ENCODE measurements at places on chromosomes 2 and 18. TPM values are rescaled to one million over a fixed set of nuclear protein-coding genes. Genes with fewer than 3 reads are reported as not detected.

ACVR1C gene
- total RNA-seq, result 13.0 TPM

DNA sequence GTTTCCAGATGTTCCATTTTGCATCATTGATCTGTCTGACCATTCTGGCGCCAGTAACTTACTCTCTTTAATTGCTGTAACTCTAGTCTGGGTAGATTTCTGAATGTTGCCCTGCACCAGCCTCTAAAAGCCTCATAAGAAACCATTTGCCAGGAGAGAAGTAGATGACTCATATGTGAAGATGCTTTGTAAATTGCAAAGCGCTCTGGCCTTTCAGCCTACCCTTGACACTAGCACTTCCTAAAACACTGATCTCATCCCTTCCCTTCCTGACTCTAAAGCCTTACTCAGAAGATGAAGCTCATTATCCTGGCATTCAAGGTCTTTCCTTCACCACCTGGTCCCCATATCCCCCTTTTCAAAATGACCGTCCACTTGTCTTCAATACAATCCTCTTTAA lies 193.2 kb upstream of the MEX3C start:
- no peak for DNase-seq

DNA sequence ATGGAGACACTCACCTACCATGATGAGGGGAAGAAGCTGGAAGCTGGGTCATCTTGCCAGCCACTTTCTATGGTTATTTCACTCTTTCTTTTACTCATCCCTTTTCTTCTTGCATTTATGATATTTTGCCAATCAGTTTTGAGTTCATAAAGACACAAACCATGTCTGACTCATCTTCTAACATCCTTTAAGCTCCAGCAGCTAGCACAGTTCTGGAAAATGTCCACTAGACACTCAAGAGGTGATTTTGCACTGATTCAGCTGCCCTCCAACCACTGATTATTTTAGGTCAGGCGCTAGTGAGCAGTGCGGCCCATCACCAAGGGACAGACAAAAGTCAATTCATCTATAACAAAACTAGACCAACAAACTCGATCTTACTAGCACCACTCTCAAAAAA lies 537.1 kb upstream of the ID2 start:
- DNase-seq, result no peak

DNA sequence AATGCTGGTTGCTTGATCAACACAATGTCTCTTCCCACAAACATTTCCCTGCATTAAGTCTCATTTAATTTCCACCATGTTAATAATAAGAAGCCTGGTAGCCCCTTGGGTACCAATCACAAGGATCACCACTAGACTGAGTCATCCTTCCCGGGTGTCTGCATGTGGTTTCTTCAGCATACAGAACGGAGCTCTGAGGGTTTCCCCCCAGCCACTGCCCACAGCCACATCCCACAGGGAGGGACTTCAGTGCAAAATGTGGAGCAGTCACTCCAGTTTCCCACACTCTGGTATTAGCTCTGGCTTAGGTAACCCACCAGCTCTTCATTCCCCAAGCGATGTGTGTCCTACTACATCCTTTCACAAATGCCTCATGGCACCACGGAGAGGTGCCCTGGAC lies 42.7 kb upstream of the POLE4 start:
- DNase-seq, result no peak

DNA sequence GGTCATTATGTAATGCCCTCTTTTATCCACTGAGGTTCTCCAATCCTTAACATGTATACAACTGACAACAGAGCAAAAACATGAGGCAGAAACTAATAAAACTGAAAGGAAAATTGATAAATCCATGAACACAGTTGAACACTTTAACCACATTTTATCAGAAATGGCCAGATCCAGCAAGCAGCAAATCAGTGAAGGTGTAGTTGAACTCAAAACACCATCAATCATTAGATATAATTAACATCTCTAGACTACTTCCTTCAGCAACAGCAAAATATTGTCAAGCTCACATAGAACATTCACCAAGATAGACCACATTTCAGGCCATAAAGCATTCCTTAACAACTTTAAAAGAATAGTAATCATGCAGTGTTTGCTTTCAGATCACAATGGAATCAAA lies 72.9 kb downstream of the HS6ST1 start:
- DNase-seq, result no peak

- no peak for DNase-seq
These were observed 10.8 kb downstream of the MLPH start for GRCh38 chr2:237497838-237498186.

DNA sequence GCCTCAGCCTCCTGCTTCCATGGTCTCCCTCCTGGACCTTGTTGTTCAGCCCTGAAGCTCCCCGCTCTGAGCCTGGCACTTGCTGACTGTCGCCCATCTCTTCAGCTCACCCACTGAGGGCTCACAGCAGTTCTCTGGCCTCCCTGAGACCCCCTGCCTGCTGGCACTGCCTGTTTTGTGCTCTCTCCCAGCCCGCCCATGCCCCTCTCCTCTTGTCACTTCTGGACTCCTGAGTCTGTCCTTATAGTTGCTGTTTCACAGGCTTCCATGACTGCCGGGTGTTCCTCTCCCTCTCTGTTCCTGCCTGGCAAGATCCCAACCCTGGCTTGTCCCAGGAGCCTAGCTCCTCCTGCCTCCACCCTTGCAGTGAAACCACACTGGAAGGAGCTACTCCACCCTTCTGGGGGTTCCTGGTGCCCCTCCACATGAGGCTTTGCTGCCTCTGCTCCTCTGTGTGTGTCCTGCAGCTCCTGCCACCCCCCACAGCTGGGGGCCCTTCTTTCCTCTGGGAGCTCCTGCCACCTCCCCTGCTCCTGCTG lies 110.6 kb downstream of the CEP192 start:
- no peak for DNase-seq

- DNase-seq, result no peak
These were observed 81.3 kb upstream of the PELI1 start for GRCh38 chr2:64225491-64225890.

DNA sequence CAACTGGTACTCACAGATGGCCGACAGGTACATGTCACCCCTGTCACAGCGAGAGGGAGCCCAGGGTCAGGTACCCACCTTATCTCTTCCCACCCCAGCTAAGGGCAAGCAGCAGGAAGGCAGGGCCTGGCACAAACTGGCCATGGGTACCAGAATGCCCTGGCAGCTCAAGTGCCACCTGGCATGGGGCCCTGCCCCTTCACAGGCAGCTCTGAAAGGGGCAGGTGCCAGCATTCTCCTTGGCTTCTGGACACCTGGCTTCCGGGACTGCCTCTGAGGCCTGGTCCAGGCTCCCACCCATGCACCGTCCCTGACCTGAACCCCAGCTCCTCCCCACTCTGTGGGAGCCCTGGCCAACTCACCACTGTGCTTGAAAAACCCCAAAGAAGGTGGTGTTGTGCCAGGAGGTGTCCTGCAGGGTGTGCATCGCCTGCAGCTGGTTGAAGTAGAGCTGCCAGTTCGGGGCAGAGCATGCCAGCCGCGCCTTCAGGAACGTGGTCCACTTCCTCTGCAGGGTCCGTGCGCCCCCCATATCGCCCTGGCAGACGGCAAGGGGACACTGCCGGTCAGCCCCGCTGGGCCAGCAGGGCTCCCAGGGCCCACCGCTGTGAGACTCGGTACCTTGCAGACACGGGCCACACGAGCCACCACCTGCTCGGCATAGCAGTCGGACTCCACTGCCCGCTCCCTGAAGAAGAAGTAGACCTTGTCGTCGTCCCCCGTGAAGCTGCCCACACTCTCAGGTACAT lies 5.4 kb downstream of the SEMA4C start:
- no peak for DNase-seq

SERPINB4 gene
- not detected for total RNA-seq

DNA sequence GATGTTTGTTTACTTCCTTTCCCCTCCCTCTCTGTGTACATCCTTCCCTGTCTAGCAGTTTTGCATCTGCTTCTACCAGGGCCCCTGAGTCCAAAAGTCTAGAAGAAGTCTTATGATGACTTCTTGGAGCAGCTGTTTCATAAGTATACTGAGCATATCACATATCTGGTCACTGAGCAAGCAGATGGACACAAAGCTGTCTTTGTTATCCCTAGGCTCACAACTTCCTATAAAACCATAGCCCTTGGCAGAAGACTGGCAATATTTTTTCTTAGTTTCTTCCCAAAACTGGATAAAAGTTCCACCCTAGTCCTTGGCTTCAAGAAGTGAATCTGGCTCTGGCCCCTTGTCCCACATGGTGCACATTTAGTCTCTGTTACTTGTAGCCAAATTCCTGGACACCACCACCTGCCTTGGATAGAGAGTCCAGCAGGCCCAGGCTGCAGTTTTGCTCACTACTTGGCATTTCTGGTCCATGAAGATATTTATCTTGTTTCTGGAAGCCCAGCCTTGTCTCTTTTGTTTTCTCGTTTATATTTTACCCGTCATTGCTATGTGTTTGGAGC lies 22.5 kb downstream of the THOC1 start:
- DNase-seq, result no peak

CD8B2 gene
- total RNA-seq, result 2.1 TPM

DNA sequence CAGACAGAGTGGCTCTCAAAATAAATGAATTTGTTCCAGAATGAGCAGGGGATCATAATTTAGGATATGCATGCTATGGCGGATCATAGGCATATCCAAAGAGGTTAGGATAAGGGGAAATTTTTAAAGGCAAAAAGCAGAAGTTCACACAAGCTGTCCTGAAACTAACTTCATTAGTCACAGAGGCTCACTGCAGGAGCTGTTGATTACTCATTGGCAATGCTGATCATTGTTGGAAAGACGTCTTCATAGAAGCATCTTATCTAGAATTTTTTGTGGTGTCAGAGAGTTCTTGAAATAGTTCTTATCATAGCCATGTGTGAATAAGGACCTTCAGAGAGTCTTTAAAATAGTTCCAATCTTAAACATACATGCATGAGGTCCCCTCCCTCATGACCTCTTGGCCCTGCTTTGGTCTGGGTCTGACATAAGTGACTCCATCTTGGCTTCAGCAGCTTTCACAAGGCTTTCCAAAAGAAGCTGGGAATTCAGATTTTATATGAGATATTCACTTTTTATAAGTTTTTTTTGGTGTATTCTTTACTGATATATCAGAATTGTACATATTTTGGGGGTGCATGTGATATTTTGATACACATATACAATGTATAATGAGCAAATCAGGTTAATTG lies 7.5 kb upstream of the CCDC195 start:
- DNase-seq, result no peak

GRCh38 chr18:70333316-70333715 lies 44.5 kb downstream of the SOCS6 start:
- DNase-seq, result no peak

GRCh38 chr2:140257692-140258300 lies 1477.6 kb upstream of the NXPH2 start:
- no peak for DNase-seq

DNA sequence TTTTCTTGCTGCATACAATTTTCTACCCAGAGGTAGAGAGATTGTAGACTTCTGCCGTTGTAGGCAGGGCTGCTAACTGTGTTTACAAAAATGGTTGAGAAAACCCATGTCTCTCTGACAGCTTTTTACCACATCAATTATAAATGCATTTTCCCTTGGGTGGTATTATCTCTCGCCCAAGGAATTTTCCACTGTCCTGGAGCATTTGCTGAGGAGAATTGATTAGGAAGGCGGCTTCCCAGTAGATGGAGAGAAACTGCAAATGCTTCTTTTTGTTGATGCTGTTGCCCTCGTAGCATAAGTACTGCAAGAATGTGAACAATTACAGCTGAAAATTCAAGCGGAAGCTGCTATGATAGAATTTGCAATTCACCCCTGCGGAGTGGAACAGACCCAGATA lies 1007.7 kb upstream of the KLHL29 start:
- no peak for DNase-seq

DNA sequence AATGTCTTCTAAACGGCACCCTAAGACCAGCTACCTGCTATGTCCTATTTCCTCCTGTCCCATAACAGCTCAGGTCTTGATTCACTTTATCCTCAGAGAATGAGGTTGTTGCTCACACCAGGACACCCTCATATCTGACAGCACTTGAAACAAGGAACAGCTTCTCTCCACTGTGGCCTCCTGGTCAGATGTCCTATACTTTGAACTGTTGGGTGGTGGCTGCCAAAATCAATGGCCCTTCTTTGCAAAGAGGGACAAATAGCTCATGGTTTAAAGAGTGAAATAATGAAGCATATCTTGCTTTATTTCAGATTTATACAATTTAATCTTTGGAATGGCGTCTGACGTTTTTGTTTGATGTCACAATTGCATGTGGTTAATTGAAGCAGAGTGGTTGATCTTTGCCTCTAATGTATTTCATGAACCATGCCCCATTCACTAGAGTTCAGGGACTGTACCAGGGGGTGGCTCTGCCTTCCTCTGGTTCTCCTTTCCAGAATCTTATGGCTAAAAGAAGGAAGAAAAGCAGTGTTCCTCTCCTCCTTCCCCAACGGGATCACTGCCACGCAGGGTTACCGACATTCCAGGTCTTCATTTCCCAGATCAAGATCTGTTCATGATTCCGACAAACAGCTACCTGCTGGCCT lies 24.1 kb upstream of the ZCCHC2 start:
- no peak for DNase-seq

DNA sequence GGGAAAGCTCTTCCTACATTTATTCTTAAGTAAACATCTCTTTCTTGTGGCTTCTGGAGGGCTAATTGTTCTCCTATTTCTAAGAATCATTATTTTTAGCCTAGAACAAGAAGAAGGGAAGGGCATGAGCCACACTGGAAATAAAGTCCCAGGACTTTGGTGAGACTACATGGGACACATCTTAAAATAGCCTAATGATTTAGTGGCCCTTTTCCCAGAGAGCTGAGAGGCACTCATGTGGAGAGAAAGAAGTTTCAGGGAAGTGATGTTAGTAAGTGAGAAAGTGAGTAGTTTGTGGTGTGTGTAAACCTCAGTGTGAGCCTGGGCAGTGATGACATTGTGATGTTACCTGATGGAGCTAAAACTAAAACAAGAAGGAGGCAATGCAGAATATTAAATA lies 14.6 kb downstream of the ITGA4 start:
- DNase-seq, result no peak

CTNNA2 gene
- total RNA-seq, result 195 TPM

TLX2 gene
- 0.98 TPM for total RNA-seq

GRCh38 chr2:167471332-167471731 lies 583.1 kb downstream of the XIRP2 start:
- DNase-seq, result no peak

DYNAP gene
- total RNA-seq, result not detected

GRCh38 chr2:174878537-174879147 lies 114.4 kb upstream of the CHRNA1 start:
- no peak for DNase-seq

DNA sequence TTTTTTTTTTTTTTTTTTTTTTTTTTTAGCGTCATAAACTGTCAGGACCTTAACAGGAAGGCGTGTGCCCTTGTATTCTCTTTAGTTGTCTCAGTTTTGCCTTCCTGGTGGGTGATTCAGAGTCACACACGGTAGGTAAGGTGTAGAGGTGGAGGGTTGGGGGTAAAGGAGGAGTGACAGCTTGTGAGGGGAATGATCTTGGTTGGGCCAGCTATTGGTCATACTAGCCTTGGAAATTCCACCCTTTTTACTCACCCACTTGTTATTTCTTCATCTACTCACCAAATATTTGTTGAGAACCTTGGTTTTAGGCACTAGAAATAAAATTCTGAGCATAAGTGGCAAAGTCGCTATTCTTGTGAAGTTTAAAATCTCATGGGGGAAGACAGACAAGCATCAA lies 22.2 kb downstream of the SMIM21 start:
- DNase-seq, result no peak
